Esophagus mucosa (tissue), 1 donor: ENCODE measurements at places on chromosomes 4 and X. TPM values are rescaled to one million over a fixed set of nuclear protein-coding genes. Genes with fewer than 3 reads are reported as not detected.

The WAS gene
- total RNA-seq, result 1.2 TPM

The RNF150 gene
- 1.6 TPM for total RNA-seq

The COL4A6 gene
- total RNA-seq, result 3.1 TPM

The MAGEB1 gene
- total RNA-seq, result not detected

The UGT2B11 gene
- total RNA-seq, result not detected

DNA sequence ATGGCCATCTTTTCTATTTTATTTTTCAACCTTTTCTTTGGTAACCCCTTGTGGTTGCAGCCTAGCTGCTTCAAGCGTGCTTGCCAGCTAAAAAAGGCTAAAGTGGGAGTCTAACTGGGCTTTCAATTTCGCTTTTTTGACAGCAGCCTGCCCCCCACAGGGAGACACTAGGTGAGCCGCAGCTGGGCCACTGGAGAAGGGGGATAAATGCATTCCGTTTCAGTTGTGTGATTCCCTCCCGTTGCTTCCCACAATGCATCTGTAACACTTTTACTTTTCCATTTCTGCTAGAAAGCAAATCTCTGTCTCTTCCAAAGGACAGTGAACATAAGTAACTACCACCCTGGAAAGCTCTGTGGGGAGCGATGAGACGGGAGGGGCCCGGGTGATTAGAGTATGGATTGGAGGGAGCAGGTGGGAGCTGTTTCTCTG is 86.3 kb upstream of the RAPGEF2 start:
- no peak for ATAC-seq

GRCh38 chr4:166308647-166309046 is 435.6 kb downstream of the TLL1 start:
- ATAC-seq, result peak; percentile 87

- ATAC-seq, result peak; percentile 43
Observed at GRCh38 chr4:86970447-86971354, 35.9 kb downstream of the AFF1 start.

- peak; percentile 99 for ATAC-seq
Observed at GRCh38 chr4:152352622-152353116, 183.2 kb downstream of the FBXW7 start.

- ATAC-seq, result no peak
Observed at GRCh38 chrX:40154853-40155588, 57.3 kb upstream of the BCOR start.

DNA sequence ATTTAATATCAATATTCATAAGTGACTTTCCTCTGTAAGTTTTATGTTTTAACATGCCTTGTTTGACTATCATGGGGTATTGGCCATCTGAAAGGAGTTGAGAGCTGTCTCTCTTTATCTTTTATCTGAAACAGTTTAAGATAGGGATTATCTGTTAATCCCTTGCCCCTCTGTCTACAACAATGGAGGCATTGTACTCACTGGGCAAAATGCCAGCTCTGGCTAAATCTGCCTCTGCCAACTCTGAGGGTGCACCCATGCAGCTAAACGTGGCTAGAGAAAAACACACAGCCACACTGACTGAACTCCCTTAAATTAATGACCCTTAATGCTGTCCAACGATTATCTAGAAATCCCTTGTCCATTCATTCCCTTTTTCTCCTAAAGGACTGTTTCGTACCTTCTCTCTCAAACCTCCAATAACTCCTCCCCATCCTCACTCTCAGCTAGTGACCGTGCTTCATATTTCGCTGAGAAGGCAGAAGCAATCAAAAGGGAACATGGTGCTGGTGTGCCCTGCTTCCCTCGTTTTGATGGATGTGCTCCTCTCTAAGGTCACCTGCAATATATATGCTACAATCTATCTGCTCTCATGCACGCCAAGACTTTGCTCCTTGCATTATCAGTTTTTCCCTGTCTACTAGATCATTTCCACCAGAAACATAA is 10.3 kb downstream of the PHKA2 start:
- ATAC-seq, result no peak

DNA sequence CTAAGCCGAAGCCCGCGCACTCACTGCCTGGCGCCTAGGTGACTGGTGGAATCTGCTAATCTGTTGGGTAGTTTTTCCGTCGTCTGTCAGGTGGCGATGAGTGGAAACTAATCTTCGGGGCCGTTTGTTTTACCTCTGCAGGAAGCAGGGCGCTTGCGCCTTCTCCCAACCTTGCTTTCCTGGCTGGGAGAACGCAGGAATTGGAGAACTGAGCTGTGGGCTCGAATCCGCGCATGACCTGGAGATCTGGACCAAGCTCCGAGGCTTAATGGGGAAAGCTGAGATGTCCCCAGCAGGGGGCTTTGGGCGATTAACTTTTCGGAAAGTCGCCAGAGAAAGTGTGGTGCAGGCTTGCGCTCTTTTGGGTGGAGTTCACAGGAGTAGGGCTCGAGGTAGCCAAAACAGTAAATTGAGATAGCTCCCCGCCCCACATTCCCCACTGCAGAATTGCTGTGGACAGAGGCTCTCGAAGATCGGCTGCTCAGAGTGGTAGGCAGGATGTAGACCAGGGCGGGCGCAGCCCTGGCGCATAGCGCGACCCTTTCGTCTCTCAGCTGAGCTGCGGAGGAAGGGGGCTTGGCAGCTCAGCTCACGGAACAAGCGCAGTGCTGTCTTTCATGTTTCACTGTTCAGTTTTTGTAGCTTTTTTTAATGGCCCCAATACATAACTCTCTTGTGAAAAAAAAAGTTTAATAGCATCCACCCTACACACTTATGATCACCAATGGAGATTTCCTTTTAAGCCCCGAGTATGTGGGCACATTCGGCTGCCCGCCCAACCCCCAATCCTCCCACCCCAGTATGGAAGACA is 2.7 kb upstream of the FGF5 start:
- no peak for ATAC-seq

- peak; percentile 46 for ATAC-seq
Observed at GRCh38 chrX:10597871-10598270, 22.5 kb downstream of the MID1 start.

- ATAC-seq, result peak; percentile 49
Observed at GRCh38 chrX:133414406-133415275, 648 bp downstream of the GPC4 start.
